ENCODE measurements at places on chromosomes 16 and 17.

GRCh38 chr17:28097254-28097653 lies 54.8 kb downstream of the NLK start:
- no peak for DNase-seq

DNA sequence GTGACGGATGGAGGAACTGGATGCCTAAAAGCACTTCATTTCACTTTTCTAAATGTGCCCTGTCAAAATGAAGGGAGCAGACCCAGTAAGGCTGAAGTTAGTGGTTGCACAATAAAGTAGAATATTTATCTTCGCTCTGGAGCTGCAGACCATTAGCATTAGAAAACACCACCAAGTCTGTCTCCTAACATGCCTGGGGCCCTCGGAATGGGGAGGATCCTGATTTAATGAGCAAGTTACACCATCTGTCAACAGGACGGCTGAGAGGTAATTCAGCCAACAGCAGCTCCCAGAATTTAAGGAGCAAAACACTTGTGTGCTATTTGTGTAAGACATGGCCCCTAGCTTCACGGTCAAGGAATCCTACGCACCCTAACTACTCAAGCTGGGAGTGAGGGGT lies 22.3 kb downstream of the CA10 start:
- no peak for DNase-seq

DNA sequence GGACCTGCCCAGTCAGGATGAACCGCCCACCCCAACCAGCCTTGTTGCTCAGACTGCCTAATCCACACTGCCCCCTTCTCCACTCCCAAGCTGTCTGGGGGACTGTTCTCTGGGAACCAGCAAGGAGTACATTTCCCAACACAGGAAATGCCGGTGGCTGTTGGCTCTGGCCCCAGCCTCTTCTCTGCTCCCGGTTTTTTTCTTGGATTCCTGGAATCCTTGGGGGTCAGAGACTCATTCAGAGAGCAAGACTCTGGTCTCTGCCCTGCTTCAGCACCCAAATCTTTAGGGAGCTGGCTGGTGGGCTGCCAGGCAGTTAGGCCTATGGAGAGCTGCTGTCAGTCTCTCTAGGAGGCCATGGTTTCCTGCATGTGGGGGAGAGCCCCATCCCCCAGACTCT lies 10.8 kb upstream of the MTMR4 start:
- no peak for DNase-seq

DNA sequence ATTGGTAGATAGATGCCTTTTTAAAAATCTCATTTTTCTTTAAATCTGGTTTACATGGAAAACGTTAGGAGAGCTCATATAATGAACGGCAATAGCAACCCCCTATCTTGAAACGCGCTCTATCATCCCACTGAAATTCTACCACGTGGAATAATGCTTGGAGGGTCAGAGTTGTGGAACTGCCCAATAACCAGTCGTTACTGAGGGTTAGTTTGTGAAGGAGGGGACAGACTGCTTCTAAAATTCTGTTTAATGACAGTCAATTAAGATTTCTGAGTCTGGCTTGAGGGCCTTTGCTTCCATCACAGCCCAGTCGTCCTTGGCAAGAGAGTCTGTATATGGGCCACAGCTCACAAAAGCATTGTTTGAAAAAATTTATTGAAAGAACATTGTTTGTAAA lies 482 bp downstream of the IRF8 start:
- DNase-seq: no peak

GRCh38 chr16:89303617-89304016 lies 86.1 kb downstream of the ZNF778 start:
- DNase-seq: no peak

GRCh38 chr16:3716831-3717234 lies 491 bp downstream of the TRAP1 start:
- peak; percentile 30 for DNase-seq

DNA sequence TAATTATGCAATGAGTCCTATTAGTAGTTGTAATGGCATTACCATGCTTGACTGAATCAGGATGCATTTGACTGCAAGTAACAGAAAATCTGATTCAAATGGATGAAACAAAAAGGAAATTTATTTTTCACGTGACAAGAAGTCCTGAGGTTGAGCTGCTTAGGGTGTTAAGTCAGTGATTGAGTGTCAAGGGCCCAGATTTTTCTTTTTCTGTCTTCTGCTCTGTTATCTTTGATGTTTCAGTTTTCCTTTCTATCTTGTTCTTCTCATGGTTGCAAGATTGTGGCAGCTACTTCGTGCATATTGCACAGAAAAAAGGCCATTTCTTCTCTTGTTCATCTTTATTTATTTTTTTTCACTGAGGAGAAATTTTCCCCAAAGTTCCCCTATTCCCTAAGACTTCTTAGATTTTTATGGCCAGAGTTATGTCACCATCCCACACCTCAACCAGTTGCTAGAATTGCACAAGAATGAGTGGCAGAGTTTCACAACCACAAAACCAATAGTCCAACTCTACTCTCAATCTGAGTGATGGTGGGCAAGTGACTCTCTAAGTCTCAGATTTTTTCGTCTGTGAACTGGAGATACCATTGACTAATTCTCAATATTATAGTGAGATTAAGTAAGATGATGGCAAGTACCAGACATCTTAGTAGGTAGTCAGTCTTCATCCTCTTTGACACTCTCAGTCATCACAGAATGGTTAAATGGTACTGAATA lies 15.7 kb upstream of the GPR139 start:
- no peak for DNase-seq

GRCh38 chr17:74712756-74713155 lies at the start of gene CD300LF:
Gene CD300LF (minus strand): TSS chr17:74712923. CDS start chr17:74712866, 57 bp downstream.
- no peak for DNase-seq

DNA sequence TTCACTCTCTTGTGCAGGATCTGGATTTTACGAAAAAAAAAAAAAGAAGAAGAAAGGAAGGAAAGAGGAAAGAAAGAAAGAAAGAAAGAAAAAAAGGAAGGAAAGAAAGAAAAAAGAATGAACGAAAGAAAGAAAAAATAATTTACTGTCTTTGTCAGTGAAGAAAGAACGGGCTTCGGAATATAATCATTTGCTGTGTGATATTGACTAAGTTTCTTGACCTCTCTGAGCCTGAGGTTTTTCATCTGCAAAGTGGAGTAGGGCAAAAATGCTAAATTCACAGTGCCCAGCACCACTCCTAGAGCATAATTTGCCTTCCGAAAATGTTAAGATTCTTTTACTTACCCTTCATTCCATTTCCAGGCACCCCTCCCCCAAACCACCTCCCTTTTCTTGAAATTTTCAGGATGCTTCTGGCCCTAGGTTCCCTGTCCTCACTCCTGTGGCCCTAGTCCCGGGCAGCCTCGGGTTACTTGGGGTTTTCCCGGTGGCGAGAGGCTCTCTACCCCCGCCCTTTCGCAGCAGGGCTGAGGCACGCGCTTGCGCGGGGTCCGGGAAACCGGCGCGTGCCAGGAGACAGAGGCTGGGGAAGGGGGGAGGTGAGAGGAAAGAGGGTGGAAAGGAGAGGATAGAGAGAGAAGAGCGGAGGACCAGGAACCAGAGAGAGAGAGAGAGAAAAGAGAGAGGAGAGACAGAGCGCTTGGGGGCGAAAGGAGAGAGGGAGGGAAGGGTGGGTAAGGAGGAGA lies at the start of gene CNTNAP1:
Gene CNTNAP1 (plus strand): TSS at position 556 of the 746 bp plus-strand sequence. CDS start 299 bp downstream, outside the sequence.
- no peak for DNase-seq

GRCh38 chr16:83004868-83005652 lies 378.3 kb downstream of the CDH13 start:
- no peak for DNase-seq

GRCh38 chr16:397736-398332 lies 835 bp downstream of the NME4 start:
- DNase-seq: peak; percentile 36

Data from CD4-positive, alpha-beta T cell treated with Interleukin-17A for 4 hours (primary cell).